ENCODE measurements at places on chromosomes 2 and 18. TPM values are rescaled to one million over a fixed set of nuclear protein-coding genes. Genes with fewer than 3 reads are reported as not detected.

DNA sequence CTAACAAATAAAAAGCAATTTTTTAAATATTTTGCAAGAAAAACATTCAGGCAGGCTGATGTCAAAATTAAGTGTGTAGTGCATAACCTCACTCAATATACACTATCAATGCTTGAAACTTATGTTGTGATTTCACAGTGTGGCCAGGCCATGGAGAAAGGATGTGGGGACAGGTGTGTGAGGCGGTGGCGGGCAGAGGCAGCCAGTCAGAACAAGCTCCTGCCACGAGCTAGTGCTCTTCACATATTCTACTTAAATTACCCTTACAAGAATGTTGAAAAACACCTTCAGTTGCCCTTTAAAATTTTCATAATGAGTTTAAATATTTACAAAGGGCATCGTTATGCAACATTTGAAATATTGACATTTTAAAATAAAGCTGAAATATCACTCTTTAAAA lies 43.2 kb downstream of the CYB5A start:
- H3K27me3 ChIP-seq: no peaks in the 10 kb centered on the region
- peaks cover 14% of the 10 kb centered on the region for H3K4me1 ChIP-seq
- H3K27ac ChIP-seq: no peak overlapping the region
- H3K4me3 ChIP-seq: no peak overlapping the region
- H3K36me3 ChIP-seq: no peaks in the 10 kb centered on the region

Gene RAX
- not detected for polyA plus RNA-seq

DNA sequence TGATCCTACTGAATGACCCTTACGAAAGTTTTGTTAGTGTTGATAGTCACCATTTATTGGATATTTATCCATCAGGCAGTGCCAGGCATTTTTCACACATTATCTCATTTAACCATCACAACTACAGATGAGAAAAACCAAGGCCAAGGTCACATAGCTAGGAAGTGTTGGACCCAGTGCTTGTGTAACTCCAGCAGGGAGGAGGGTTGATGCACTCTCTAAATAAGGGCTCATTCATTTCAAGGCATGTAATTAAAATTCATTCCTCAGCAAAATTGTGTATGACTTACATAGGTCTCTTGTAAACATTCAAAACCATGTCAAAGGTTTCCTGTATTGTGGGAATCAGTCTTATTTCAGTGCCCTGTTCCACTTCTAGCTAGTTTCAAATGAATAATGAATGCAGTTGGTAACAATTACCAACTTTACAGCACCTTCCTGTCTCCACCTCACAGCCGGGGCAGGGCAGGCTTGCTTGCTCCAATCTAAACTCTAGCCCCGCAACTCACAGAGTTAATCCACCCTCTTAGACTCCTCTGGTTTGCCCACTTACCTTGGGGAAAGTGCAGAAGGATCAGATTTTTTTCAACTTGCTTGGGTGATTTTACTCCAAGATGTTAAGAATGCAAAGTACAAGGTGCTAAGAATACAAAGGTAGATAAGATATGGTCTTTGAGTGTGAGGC lies 5.8 kb upstream of the MAPRE3 start:
- no peak for DNase-seq
- H3K36me3 ChIP-seq: no peaks in the 10 kb centered on the region
- no peak overlapping the region for H3K4me3 ChIP-seq
- H3K27me3 ChIP-seq: no peaks in the 10 kb centered on the region
- no peak overlapping the region for H3K27ac ChIP-seq
- no peaks in the 10 kb centered on the region for H3K4me1 ChIP-seq

DNA sequence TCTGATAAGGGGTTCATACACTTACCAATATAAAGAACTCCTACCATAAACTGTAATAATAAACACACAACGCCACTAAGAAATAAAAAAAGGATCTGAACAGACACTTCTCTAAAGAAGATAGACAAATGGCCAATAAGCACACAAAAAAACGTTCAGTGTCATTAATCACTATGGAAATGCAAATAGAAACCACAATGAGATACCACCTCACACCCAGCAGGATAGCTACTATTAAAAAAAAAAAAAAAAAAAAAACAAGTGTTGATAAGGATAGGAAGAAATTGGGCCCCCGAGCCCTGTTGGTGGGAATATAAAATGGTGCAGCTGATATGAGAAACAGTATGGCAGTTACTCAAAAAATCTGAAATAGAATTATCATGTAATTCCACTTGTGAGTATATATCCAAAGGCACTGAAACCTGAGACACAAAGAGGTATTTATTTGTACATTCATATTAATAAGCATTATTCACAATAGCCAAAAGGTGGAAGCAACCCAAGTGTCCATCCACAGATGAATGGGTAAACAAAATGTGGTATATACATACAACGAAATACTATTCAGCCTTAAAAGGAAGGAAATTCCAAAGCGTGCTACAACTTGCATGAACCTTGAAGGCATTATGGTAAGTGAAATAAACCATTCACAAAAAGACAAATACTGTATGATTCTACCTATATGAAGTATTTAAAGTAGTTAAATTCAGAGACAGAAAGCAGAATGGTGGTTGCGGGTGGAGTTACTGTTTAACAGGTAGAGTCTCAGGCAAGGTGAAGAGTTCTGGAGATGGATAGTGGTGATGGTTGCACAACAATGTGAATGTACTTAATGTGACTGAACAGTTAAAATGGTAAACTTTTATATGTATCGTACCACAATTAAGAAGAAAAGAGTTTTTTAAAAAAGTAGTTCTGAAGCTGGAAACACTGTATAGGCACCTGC lies 17.9 kb downstream of the REV1 start:
- no peak for DNase-seq
- H3K27ac ChIP-seq: no peak overlapping the region
- no peak overlapping the region for H3K4me3 ChIP-seq

GRCh38 chr2:217195016-217195415 lies 335.2 kb upstream of the TNP1 start:
- no peak overlapping the region for H3K27ac ChIP-seq
- H3K4me3 ChIP-seq: no peak overlapping the region
- H3K4me1 ChIP-seq: no peaks in the 10 kb centered on the region
- DNase-seq: no peak

Gene NYAP2
- polyA plus RNA-seq: not detected

GRCh38 chr2:16625759-16626158 lies 39.9 kb downstream of the CYRIA start:
- no peak for DNase-seq
- no peak overlapping the region for H3K4me3 ChIP-seq
- H3K4me1 ChIP-seq: peaks cover 17% of the 10 kb centered on the region
- H3K27me3 ChIP-seq: no peaks in the 10 kb centered on the region
- no peaks in the 10 kb centered on the region for H3K36me3 ChIP-seq
- no peak overlapping the region for H3K27ac ChIP-seq

DNA sequence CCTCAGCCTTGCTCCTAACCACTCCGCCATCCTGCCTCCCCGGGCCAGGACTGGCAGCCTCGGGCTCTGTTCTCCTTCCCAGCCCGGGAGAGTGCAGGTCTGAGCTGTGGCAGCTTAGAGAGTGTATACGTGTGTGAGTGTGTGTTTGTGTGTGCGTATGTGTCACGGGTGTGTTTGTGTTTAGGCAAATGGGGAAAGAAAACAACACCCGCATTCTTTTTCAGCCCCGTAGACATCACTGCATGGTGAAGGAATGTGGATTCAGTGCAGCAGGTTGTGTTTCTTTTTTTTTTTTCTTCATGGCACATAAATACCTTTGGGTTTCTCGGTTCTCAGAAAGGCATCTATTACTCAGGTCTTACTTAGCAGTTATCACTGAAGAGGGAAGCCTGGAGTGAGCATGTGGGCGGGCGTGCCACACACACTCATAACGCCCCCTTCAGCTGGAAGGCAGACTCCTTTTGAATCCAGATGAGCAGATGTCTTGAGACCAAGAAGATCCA lies 44.2 kb downstream of the GLI2 start:
- peaks cover 17% of the 10 kb centered on the region for H3K27me3 ChIP-seq
- no peaks in the 10 kb centered on the region for H3K36me3 ChIP-seq
- DNase-seq: no peak
- H3K4me1 ChIP-seq: peaks cover 17% of the 10 kb centered on the region

- H3K27ac ChIP-seq: no peak overlapping the region
- no peak for DNase-seq
- H3K4me3 ChIP-seq: no peak overlapping the region
- no peaks in the 10 kb centered on the region for H3K4me1 ChIP-seq
These were observed 94.0 kb downstream of the C1QL2 start for GRCh38 chr2:119064567-119064966.

Gene MC2R
- polyA plus RNA-seq: under 0.01 TPM

DNA sequence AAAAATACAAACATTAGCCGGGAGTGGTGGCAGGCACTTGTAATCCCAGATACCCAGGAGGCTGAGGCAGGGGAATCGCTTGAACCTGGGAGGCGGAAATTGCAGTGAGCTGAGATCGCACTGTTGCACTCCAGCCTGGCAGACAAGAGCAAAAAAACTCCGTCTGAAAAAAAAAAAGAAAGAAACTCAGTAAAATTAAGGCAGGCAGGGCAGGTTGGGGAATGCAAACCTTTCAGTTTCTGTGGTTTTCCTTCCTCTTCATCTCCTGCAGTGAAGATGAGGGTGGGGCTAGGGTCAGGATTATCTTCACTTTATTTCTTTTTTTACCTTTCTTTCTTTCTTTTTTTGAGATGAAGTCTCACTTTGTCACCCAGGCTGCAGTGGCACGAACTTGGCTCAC lies 43.2 kb upstream of the PSME4 start:
- no peaks in the 10 kb centered on the region for H3K27me3 ChIP-seq
- no peak for DNase-seq
- H3K36me3 ChIP-seq: no peaks in the 10 kb centered on the region
- H3K4me3 ChIP-seq: no peak overlapping the region
- peaks cover 7% of the 10 kb centered on the region for H3K4me1 ChIP-seq
- no peak overlapping the region for H3K27ac ChIP-seq

Gene ALKAL2
- 0.73 TPM for polyA plus RNA-seq

GRCh38 chr2:172438741-172439508 lies 11.5 kb downstream of the ITGA6 start:
- H3K4me1 ChIP-seq: peaks cover 64% of the 10 kb centered on the region
- no peak overlapping the region for H3K4me3 ChIP-seq
- DNase-seq: no peak
- H3K27me3 ChIP-seq: no peaks in the 10 kb centered on the region
- no peaks in the 10 kb centered on the region for H3K36me3 ChIP-seq
- peak overlapping the region; percentile 9 for H3K27ac ChIP-seq

- H3K4me3 ChIP-seq: no peak overlapping the region
- no peak for DNase-seq
- no peaks in the 10 kb centered on the region for H3K4me1 ChIP-seq
- no peak overlapping the region for H3K27ac ChIP-seq
These were observed 74.6 kb downstream of the MEP1B start for GRCh38 chr18:32264401-32264800.

DNA sequence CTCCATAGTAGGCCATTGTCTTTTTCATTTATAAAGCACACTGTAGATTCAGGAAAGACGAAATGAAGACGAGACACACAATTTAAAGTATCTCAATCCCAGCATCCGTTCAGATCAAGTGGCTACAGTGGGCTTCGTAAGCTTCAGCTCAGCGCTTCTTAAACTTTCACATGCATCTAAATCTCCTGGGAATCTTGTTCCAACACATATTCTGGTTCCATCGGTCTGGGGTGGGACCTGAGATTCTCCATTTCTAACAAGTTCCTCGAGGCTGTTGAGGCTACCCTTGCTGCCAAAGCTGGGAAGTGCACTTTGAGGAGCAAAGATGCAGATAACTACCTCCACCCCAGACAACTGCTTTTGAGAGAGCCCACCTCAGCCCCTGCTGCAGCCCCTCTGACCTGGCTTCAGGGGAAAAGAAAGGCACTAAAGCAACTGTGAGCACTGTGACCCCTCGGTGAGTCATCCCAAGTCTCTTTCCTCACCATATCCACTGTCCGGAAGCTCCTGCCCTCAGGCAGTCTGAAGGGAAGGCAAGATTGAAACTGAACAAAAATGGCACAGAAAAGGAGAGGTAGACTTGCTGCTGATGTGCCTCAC lies 201.1 kb upstream of the FBXO11 start:
- DNase-seq: no peak
- H3K27ac ChIP-seq: peak overlapping the region; percentile 21
- peaks cover 30% of the 10 kb centered on the region for H3K4me1 ChIP-seq
- H3K36me3 ChIP-seq: no peaks in the 10 kb centered on the region
- H3K4me3 ChIP-seq: no peak overlapping the region

- no peak overlapping the region for H3K27ac ChIP-seq
- H3K4me3 ChIP-seq: no peak overlapping the region
- H3K36me3 ChIP-seq: no peaks in the 10 kb centered on the region
- H3K27me3 ChIP-seq: no peaks in the 10 kb centered on the region
These were observed 56.0 kb downstream of the TMEM247 start for GRCh38 chr2:46535360-46535759.

Gene LYG2
- not detected for polyA plus RNA-seq

DNA sequence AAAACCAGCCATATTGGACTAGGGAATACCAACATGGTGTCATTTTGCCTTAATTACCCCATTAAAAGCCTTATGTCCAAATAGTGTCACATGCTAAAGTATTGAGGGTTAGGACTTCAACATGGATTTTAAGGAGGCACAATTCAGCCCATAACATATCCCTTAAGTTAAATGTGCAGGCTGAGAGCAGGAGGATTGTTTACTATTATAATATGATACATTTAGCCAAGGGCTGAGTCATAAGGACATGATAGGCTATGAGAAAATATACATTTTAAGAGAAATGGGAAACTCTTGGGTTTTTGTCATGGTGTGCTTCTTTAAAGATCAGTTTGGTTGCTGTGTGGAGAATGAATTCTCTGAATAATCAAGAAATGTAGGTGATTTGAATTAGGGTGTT lies 136.8 kb downstream of the RDH14 start:
- no peaks in the 10 kb centered on the region for H3K4me1 ChIP-seq
- H3K36me3 ChIP-seq: no peaks in the 10 kb centered on the region
- DNase-seq: no peak
- H3K27ac ChIP-seq: no peak overlapping the region
- no peaks in the 10 kb centered on the region for H3K27me3 ChIP-seq

GRCh38 chr2:102971701-102972100 lies 209.9 kb downstream of the TMEM182 start:
- H3K27ac ChIP-seq: no peak overlapping the region
- DNase-seq: no peak
- H3K4me3 ChIP-seq: no peak overlapping the region
- H3K36me3 ChIP-seq: no peaks in the 10 kb centered on the region

Gene ARHGAP15
- polyA plus RNA-seq: 2.0 TPM

GRCh38 chr2:7927691-7928090 lies 754.2 kb upstream of the ID2 start:
- no peaks in the 10 kb centered on the region for H3K36me3 ChIP-seq
- H3K4me1 ChIP-seq: no peaks in the 10 kb centered on the region
- H3K4me3 ChIP-seq: no peak overlapping the region
- DNase-seq: no peak
- no peak overlapping the region for H3K27ac ChIP-seq

DNA sequence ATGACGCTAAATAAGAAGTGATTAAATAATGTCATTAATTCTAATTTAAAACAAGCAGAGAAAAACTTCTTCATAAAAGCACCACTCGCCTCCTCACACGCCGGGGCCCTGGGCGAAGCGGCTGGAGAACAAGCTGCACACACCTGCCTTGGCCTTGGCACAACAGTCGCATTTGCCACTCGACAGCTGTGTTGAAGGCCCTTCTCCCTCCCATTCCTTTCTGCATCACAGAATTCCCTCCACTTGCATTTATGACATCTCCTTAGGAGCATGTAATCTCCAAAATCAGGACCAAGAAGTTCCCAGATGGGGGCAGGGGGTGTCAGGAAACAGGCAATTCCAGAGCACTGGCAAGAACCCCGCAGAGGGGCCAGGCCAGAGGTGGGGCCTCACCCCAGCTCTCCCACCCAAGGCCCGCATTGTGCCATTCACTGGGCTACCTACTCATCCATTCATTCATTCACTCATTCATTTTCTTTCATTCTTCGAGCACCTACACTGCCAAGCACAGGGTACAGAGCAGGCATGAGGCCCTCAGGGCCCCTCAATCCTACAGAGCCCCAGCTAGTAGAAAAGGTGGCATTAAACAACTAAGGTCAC lies 6.4 kb downstream of the HDAC4 start:
- no peaks in the 10 kb centered on the region for H3K36me3 ChIP-seq
- peaks cover 39% of the 10 kb centered on the region for H3K4me1 ChIP-seq
- H3K27ac ChIP-seq: no peak overlapping the region
- DNase-seq: no peak
- no peaks in the 10 kb centered on the region for H3K27me3 ChIP-seq

Measured in heart right ventricle (tissue), 16 donors.